ENCODE measurements at places on chromosomes 7 and 10.

GRCh38 chr10:100482181-100482833 lies 19.5 kb downstream of the WNT8B start:
- DNase-seq = peak; percentile 78

DNA sequence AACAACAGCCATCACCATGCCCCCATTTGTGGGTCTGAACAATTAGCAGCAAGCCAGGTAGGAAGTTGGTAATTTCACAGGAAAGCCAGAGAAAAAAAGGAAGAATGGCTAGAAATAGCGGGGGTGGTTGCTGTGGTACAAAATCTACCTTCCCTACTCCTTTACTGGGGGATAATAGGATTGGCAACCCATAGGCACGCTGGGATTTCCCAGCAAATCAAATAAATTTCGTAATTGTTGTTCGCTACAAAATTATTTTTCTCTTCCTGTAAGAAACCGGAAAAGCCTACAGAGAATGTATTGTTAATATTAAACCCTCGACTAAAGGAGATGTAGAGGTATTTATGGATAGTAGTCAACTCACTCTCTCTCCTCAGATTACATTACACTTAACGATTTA lies 123.9 kb downstream of the DOCK4 start:
- no peak for DNase-seq

DNA sequence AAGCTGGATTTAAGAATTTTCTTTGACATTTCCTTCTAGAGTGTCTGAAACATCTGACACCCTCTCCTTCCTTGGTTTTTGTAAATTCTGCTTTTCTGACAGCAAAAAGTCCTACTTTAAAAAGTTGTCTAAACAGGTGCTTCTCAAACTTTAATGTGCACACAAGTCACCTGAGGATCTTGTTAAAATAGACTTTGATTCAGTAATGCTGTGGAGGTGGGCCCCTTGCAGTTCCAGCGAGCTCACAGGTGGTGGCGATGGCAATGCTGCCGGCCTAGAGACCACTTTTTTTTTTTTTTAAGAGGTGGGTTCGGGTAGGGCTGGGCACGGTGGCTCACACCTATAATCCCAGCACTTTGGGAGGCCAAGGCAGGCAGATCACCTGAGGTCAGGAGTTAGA lies 77.1 kb downstream of the ABCC2 start:
- no peak for DNase-seq

DNA sequence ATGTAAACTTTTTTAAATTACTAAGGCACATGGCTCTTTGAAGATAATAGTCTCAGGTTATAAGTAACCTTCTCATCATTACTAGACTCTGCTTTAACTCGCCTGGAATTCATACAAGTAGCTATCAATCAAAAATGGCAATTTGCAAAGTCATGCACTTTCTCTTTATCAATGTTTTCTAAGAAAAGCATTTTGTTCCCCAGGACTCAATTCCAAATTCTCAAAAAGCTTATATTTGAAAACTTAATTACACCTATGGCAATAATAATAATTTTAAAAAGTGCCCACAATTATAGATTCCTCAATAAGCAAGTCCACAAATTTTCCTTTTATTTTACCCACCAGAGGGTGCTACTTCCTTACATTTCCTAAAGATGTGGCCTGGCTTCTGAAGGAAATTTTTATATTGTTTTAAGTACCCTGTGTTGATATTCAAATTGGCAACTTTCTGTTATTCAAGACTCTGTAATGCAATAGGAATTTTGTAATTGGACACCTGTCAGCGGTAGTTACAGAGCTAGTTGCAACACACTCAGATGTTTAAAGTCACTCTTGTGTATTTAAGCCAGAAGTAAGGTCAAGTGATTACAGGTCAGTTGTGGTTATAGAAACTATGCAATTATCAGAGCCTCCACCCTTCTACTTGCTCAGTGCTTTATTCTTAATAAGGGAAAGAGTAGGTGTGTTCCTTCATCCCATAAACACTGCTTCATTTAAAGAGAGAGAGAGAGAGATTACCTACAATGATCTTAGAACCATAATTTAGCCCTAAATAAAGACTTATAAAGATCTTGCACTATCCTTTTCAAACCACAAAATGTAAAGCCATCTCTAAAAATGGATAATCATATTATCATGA lies 47.1 kb upstream of the HYAL4 start:
- peak; percentile 17 for DNase-seq

GRCh38 chr10:32618482-32618881 lies 172.5 kb downstream of the CCDC7 start:
- no peak for DNase-seq

DNA sequence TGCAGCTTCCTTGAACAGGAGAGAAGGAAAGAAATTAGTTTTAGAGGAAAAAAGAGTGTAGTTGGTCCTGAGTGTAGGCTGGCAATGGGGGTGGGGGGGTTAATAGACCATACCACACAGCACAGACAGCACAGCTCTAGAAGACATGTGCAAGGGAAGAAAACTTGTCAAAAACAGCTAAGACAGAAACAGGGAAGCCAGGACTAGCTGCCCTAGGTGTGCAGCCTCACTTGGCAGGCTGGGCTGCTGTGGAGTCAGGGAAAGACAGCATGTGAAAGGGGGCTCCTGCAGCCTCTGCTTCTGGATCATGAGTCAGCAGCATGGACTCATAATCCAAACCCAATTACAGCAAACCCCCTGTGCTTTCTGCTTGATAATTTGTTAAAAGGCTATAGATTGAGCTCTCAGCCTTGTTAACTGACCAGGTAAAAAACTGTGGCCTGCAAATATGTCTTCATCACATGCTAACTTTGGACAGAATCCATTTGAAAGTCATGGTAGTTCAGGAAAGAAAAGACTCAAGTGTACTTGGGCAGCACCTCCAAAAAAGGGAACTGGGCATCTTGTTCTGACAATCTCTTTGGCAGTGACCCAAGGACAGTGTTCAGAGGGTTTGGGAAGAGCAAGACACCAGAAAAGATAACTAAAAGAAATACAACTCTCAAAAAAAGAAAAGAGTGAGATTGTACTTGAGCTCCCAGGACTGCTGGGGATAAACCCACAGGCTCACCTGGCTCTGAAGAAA lies 142.2 kb upstream of the VWC2 start:
- DNase-seq = no peak

DNA sequence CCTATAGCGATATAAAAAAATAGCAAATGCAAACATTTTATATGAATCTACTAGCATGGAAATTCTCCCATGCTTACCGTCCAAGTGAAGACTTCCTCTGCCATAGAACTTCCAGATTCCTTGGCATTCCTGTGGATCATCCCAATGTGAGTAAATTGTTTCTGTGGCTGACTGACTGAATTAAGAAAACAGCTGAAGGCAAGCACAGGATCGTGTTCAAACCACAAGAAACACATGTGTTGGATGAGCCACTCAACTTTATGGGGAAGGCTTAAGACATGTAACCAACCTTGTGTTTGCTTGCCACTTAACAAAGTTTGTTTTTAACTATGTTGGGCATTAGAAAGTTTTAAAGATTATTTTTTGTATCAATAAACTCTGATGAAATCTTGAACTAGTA lies 2.6 kb upstream of the MYPN start:
- no peak for DNase-seq

Data from GM10248 (cell line).